ENCODE measurements at places on chromosomes 13 and 19. TPM values are rescaled to one million over a fixed set of nuclear protein-coding genes. Genes with fewer than 3 reads are reported as not detected.
A peak's percentile ranks its signal among the peaks of the same experiment; 100 is the strongest.

Gene DHRS12
- total RNA-seq, result 4.1 TPM

Gene DBP
- total RNA-seq, result 14.5 TPM

Gene TJP3
- total RNA-seq, result not detected

Gene URAD
- total RNA-seq, result not detected

Gene DCT
- 0.22 TPM for total RNA-seq

Gene PRSS57
- total RNA-seq, result not detected

Gene CACNG7
- total RNA-seq, result not detected

Gene CEACAM16
- not detected for total RNA-seq

GRCh38 chr13:39432196-39432595 is 170.8 kb downstream of the LHFPL6 start:
- no peak for DNase-seq

DNA sequence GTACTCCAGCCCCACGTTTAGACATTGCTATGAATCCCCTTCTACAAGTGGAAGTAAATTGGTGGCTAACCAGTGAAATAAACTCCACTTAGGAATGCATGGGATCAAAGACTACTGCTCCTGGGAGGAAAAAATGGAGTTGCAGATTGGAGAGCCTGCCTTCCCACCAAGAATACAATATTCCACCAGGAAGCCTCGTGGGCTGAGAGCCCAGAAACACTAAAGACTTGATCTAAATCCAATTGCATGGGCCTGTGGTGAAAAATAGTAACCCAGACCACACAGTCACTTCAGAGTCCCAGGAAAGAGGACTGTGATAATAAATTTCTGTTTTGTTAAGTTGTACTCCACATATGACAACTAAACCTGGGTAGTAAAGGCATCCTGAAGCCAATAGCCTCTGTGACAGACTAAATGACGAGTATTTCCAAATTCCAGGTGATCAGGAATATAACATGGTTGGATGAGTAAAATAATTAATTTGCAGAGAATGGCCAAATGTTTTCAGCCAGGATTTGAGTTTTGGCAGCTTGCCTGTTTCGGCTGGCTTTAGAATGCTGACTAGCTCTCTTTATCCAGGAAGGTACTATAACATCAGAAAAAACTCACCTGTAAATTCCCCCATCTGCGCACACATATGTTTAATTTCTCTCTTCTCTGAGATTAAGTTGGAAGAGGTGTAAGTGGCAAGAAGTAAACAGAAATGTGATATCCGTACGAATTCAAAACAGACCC is 480.3 kb downstream of the LIG4 start:
- DNase-seq, result no peak

- DNase-seq, result no peak
Measured at GRCh38 chr13:51168623-51169022, 53.6 kb upstream of the FAM124A start.

- DNase-seq, result peak; percentile 92
Measured at GRCh38 chr19:16897029-16897855, 8.4 kb downstream of the F2RL3 start.

- DNase-seq, result no peak
Measured at GRCh38 chr19:18843960-18844359, 12.2 kb downstream of the UPF1 start.

- DNase-seq, result no peak
Measured at GRCh38 chr13:48216204-48216711, 16.7 kb upstream of the ITM2B start.

DNA sequence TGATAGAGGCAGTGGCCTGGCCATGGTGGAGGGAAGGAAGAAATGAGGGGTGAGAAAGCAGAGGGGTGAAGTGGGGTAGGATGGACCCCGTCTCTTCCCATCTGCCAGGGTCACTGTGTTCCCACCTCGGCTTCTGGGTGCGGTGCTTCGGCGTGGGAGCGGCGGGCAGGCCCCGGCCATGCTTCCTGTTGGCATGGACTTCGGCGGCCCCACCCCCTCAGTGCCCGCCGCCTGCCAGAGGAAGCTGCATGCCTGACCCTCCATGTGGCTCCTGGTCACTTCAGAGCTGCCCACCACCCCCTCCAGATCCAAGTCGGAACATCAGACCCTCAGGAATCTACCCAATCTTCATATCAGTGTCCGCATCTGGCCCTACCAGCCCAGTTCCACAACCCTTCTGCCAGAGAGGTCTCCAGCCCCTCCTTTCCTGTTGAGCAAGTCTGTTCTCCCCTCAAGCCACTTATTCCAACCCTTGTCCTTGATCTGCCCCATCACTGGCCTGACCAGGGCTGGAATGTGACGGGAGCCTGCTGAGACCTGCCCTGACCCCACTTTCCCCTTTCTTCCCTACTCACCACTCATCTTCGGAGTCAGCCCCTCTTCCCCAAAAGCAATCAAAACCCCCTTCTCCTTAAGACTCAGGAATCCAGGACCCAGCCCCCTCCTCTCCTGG is 1.5 kb downstream of the KCNN4 start:
- DNase-seq, result peak; percentile 35

DNA sequence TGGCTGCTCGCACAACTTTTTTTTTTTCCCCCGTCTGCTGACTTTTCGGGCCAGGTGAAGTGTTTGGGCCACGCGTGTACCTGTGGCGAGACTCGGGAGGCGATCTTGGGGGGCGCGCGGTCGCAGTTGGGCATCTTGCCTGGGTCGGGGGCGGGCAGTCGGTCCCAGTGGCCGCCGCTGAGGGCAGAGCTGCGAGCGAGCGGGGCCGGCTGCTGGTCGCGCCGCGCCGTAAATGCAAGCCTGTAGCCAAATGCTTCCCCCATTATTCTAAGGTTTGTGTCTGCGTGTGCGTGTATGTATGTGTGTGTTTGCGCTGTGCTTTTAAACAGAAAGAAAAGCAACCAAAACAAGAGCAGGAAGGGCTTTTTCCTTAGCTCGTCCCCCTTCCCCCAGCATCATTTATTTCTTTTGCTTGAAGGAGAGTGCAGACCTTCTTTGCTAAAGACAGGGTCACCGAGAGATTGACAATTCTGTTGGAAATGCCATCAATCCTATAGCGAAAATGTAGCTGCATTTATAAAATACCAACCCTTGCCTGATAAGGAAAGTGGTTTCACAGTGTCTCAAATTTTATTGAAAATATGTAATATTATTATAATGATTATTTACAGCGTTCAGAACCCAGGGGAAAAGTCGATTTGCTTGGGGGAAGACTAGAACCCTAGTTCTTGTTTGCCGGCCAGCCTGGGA is 143.2 kb upstream of the ZNF536 start:
- DNase-seq, result no peak

DNA sequence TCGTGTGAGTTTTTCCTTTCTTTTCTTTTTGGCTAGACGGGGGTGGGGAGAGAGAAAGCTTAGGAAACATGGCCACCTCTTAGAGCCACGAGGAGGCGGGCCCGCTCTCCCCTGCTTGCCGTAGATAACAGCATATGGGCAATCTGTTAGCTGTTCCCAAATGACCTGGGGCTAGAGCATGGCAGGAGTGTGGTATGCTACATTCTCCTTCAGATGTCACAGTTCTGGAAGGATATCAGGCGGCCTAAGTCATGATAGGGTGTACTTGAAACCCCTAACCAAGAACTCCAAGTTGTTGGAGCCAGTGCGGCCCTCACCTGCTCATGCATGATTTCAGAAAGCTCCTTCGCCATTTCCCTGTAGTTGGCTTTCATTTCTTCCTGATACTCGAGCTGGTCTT is 44.3 kb upstream of the SLC15A1 start:
- no peak for DNase-seq

DNA sequence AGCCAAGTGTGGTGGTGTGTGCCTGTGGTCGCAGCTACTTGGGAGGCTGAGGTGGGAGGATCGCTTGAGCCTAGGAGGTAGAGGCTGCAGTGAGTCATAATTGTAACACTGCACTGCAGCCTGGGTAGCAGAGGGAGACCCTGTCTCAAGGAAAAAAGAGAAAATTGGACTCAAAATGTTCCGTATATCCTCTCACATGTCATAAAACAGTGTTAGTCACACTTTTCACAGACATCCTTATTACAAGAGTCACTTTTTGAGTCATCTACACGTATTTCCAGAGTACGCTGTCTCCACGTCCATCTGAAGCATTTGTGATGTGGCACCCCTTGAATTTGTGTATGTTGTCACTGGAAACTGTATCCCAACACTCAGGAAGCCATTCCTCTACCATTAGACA is 133.0 kb downstream of the SIPA1L3 start:
- DNase-seq, result no peak

DNA sequence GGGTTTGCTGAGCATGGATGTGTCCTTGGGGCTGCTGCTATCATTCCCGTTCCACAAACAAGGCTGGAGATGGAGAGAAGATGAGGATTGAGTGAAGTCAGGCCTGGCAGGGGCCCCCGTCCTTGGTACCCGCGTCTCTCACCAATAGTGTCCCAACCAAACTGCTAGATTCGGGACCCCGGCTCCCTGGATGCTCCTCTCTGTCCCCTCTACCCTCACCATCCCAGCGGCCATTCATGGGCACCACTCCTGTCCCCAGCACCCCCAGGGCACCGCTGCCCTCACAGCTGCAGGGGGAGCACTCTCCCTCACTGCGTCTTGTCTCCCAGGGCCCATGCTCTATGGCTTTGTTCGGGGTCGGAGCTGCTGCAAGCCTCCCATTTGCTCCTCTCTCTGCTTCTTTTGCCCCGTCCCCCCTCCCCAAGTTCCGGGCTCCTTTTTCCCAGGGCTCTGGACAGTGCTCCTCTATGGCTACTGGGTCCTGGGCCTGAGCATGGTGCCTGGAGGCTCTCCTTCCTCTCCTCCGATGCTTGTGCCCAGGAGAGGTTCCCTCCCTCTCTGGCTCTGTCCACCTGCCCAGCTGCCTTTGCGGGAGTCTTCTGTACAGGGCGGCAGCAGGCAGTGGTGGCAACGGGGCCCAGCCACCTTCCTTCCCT is 219.5 kb downstream of the TEX29 start:
- no peak for DNase-seq

DNA sequence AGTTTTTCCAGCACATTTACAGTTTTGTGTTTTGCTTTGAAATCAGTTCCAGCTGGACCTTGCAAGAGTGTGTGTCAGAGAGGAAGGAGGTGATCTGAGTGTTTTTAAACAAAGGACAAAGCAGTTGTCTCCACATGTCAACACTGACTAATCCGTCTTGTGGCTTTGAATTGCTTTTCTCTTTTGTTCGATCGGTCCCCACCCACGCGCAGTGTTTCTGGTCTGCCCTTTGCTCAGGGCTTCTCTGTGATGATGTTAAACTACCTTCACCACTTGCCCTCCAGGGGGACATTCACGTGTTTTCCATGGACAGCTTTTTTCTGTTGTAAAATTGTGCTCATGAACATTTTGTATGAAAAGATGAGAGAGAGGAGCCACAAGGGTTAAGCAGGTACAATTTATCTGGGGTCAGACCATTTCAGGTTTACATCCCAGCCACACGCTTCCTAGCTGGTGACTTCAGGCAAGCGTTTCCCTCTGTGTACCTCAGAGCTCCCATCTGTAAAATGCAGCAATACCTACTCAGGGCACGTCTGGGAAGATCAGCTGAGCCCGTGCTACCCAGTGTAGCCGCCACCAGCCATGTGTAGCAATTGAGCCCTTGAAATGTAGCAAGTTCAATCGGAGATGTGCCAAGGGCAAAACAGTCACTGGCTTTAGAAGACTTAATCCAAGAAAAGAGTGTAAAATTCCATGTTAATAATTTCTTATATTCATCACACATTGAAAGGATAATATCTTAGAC is 13.5 kb upstream of the PLA2G4C start:
- DNase-seq, result no peak

DNA sequence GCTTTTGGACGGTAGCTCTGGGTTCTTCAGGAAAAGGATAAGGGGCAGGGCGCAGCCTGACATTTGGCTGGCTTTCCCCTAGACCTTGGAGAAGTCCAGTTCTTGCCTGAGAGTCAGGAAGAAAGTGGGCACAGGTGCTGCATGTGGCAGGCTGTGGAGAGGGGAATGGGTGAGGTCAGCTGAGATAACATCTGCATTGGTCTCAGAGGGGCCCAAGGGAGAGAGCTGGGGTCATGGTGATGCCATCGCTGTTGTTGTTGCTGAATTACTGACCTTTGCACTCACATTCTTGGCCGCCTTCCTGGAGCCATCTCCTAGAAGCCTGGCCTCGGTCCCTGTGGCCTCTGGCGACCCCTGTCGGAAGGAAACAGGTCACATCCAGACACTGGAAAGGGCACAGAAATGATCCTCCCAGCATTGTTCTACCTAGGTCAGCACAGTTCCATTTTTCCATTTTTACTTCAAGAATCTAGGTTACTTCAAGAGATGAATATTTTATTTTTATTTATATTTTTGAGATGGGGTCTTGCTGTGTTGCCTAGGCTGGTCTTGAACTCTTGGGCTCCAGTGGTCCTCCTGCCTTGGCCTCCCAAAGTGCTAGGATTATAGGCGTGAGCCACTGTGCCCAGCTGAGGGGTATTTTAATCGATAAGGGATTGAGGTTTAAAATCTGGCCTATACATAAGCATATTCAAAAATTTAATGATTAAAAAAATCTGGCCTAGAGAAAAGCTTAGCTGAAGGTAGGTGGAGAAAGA is 6.5 kb upstream of the LIPE start:
- peak; percentile 83 for DNase-seq

GRCh38 chr13:59846845-59847620 is 316.7 kb downstream of the DIAPH3 start:
- DNase-seq, result no peak

DNA sequence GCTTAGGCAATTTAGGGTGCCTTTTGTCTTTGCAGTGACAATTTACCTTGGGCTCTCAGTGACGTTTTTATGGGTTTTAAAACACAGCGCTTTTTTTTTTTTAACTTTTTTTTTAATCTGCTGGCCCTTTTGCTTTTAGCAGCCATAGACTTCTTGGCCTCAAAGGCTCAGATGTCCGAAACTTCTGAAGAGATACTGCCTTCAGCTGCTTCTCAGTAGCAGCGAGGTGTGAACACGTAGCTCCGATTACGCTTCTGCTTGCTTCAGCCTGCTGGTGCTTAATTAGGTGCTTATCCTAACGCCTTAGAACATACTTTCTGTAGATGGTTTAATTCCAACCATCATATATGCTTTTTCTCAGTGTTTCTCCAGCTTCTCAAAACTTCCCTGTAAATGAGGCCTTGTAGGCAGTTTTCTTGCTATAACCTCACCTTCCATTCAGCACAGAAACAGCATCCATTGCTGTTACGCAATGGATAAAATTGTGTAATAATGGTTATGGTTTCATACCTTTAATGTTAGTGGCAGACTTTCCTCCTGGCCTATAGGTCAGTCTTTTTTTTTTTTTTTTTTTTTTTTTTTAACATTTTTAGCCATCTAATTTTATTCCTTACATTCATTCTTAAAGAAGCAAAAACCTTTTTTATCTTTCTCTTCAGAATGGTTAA is 723.9 kb downstream of the GPC5 start:
- DNase-seq, result no peak

DNA sequence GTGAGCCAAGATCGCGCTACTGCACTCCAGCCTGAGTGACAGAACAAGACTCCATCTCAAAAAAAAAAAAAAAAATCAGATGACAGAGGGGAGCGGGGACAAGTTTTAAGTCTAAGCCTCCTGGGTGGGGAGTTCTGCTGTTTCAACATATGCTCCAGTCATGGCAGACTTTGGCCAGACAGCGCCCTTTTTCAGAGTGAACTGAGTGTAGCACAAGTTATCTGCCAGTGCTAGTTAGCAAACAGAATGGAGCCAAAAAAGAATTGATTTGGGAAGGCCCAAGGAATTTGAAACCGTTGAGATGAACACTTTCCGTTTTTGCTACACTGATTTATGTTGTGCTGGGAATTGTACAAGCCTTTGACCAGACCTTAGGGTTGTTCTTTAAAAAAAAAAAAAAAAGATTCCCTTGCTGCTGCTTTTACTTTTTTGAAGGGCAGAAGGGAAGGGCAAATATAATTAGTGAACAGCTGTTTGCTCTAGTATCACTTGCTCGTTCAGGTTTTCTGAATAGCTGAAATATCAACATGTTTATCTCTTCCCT is 5.7 kb downstream of the ACTN4 start:
- no peak for DNase-seq

Data from psoas muscle (tissue), 8 donors.